ENCODE measurements at places on chromosomes 5 and 9.

GRCh38 chr5:179306191-179307012 lies 38.9 kb downstream of the ADAMTS2 start:
- no peak for DNase-seq

DNA sequence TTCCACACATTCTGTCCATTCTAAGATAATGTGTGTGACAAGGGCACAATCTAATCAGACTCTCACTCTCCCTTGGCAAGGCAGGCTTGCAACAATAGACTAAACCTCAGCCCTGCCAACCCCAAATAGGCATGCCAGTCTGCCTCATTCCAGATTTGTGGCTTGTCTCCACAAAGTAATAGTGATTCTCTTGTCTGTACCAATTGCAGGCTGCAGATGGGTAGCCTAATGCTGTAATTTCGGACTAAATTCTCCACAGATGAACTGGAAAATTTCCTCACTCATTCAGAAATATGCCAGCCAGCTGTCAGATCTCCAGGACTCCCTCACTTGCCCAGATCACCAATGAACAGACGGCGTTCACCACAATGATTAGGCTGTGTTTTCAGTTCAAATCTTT lies 413.6 kb downstream of the ELAVL2 start:
- DNase-seq, result no peak

- peak; percentile 38 for DNase-seq
Observed at GRCh38 chr9:125472926-125473701, 211.5 kb downstream of the GAPVD1 start.

DNA sequence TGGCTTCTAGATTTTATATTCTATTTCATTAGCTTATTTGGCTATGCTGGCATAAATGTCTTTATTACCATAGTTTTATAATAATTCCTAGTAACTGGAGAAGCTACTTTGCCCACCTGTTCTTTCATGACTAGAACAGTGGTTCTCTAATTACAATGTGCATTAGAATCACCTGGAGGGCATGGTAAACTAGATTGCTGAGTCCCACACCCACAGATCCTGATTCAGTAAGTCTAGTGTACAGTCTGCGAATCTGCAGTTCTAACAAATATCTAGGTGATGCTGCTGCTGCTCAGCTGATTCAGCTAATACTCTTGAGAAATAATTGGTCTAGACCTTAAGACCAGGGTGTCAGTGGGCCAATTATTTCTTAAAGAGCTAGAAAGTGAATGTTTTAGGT lies 35.5 kb downstream of the RNF38 start:
- DNase-seq, result no peak

GRCh38 chr9:79769476-79770275 lies 197.9 kb downstream of the TLE4 start:
- no peak for DNase-seq

- DNase-seq, result no peak
Observed at GRCh38 chr5:54471398-54471797, 15.9 kb downstream of the HSPB3 start.

- DNase-seq, result no peak
Observed at GRCh38 chr5:158943569-158943968, 156.1 kb downstream of the EBF1 start.

DNA sequence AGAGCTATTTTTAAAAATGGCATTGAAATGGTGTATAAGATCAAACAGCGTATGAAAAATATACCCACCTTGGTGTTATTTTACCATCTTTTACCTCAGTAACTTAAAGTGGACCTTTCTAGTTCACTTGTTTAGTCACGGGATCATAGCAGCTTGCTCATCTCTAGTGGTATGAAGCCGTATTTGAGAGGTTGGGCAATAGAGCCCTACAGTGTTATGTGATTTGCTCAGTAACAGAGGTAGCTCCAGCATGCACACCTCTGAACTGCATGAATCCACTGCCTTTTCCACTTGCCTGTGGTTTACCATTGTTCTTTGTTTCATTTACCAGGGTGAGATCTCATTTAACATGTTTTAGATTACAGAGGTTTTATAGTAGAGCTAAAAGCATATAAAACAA lies 134.4 kb downstream of the ATG10 start:
- no peak for DNase-seq

GRCh38 chr5:14225173-14225834 lies 82.2 kb downstream of the TRIO start:
- no peak for DNase-seq

GRCh38 chr9:105403552-105404248 lies 44.1 kb upstream of the FSD1L start:
- DNase-seq, result no peak

DNA sequence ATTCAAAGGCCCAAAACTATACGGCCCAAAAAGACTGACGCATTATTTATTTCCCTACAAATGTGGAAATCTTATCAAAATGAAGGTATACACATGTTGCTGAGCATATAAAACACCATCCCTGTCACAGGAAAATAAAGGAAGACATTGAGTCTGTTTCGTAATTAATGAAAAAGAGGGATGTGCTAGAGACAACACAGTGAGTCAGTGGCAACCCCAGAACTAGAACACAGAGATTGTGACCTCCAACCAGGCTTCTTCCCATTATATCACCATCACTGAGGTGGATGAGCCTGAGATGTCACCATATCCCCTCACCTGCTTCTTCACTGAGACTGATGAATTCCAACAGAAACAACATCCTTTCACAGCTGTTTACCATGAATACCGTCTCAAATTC lies 3.8 kb downstream of the NDUFA8 start:
- DNase-seq, result no peak

DNA sequence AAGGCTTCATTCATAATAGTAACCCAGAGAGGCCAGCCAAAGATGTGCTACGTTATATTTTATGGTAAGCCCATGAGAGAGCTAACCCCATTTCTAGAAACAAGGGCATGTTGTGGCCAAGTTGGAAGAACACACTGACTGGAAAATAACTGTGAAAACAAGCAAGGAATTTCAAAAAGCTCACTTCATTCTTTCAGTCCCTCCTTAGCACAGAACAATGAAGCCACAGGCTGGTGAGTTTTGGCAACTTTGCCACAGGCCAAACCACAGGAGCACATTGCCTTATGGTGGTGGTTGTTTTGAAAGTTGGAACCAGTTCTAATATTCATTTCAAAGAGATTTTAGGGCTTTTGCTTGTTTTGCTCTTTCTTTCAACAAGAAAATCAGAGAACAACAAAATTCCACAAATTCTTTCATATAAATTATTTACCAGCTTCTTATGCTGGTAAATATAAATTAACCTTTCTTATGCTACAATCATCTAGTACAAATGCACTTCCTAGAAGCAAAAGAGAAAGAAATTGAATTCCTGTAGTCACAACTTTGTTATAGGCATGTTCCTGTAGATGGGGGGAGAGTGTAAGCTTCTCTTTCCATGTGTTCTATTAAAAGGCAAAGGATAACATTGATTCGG lies 225.4 kb upstream of the RFX3 start:
- no peak for DNase-seq

GRCh38 chr9:94638335-94639060 lies 820 bp downstream of the FBP1 start:
- no peak for DNase-seq

- DNase-seq, result no peak
Observed at GRCh38 chr9:106733828-106734380, 129.1 kb upstream of the ZNF462 start.

- no peak for DNase-seq
Observed at GRCh38 chr9:123697686-123698085, 232.2 kb downstream of the DENND1A start.

- DNase-seq, result no peak
Observed at GRCh38 chr9:132147331-132147730, 14.5 kb upstream of the NTNG2 start.

DNA sequence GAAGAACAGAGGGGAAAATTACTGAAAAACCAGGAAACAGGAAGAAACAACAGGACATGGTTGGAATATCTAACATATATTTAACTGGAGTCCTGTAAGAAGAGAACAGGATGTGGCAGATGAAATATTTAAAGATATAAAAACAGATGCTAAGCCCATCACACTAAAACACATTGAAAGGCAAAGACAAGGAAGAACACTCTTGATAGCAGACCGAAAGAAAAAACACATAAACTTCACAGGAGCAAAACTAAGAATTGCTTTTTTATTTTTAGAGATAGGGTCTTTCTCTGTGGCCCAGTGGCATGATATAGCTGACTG lies 324.4 kb upstream of the ARRDC3 start:
- DNase-seq, result no peak

DNA sequence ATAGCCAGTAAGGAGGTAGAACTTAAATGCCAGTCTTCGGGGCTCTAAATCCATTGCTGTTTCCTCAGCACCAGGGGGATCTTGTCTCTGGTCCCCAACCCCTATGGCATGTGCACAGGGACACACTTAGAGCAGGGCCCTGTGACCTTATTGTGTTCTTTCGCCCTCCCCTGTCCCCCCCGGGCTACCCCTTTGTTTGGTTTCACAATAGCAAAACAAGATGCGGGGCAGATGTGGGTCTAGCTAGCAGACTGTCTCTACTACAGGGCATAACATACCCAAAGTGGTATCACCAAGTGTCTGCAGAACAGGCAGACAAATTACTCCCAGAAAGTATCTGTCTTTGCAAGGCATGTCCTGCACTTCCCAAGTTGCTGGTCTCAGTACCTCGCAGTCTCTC lies 2.1 kb downstream of the FBLL1 start:
- no peak for DNase-seq

- no peak for DNase-seq
Observed at GRCh38 chr9:131717719-131718460, 22.0 kb downstream of the RAPGEF1 start.

DNA sequence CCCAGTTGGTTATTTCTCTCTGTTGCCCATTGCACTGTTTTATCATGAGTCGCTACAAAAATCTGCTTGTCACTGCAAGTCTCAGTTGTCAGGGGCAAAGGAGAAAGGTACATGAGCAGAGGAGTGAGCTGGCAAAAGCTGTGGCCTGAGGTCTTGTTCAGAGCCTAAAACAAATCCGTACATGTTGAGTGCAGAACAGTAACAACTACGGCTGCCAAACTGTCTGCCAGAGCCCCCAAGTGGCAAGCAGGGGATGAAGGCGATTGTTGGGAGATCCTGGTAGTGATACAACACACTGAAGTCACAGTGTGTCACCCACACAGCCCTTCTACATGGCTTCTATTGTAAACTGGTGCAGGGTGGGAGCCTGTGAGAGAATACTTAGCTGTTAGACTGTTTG lies 50.9 kb downstream of the BRINP1 start:
- DNase-seq, result no peak

GRCh38 chr5:66179297-66180051 lies 35.4 kb downstream of the SREK1 start:
- no peak for DNase-seq

DNA sequence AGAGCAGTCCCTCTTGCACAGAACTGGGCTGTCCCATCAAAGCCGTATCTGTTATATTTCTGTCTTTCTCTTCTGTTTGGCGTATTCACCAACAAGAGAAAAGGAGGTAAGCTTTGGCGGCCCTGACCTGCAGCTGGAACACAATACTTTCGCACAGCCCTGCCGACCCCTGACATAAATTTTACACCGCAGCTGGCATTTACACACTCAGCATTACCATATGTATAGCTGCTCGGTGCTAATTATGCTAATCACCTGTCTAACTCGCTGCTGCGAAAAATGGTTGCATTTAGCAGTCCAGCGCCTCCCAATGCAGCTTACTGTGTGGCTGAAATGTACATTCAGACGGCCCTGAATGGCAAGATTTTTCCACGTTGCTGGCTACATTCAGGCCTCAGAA lies 20.8 kb downstream of the PTCH1 start:
- no peak for DNase-seq

DNA sequence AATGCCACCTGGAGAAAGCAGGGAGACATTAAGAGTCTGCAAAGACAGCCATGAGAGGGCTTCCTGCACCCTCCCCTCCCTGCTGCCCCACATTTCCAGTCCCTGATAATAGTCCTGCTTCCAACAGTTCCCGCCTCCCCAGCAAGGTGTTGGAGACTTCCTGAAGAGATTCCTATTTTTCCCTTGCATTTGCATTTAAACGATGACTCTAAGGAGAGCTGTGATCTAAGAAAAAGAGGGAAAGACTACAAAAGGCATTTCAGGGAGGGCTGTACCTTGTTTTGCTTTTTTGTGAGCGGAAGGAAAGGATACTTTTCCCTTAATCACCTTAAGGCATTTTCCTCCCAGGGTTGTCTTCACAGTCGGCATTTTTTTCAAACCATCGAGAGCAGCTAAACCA lies 62.1 kb downstream of the GAS1 start:
- no peak for DNase-seq

DNA sequence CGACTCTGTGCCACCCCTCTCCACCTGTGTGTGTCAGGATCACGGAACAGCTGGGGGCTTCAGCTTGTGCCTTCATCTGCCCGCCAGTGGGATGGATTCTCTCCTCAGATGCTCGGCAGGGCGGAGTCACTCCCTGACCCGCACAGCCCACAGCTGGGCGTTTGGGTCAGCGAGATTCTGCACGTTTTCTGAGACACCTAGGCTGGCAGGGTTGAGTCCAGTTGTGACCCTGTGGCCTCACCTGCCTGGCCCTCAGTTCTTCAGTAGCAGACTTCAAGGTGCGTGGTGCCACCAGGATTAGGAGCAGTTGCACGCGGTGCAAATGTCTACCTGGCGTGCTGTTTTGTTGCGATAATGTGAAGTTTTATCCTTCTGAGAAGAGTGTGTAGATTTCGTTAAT lies 5.0 kb downstream of the NDUFS6 start:
- no peak for DNase-seq

- no peak for DNase-seq
Observed at GRCh38 chr9:15268782-15269181, 38.2 kb downstream of the TTC39B start.

DNA sequence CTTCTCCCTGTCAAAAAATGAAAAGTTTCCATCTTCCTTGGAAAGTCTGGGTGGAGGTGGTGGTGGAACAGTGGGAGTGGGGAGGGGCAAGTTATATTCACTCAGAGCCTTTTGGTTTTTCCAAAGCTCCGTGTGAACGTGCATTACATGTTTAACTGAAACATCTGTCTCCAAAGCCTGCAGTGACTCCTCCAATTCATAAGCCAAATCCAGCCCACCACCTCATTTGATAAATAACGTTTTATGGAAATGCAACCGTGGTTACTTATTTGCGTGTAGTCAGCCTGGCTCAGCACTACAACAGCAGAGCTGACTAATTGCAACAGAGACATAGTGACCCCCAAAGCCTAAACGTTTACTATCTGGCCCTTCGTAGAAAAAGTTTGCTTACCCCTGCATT lies 13.9 kb downstream of the TNFSF8 start:
- DNase-seq, result no peak

- DNase-seq, result no peak
Observed at GRCh38 chr5:160525471-160526261, 104.0 kb downstream of the PTTG1 start.

DNA sequence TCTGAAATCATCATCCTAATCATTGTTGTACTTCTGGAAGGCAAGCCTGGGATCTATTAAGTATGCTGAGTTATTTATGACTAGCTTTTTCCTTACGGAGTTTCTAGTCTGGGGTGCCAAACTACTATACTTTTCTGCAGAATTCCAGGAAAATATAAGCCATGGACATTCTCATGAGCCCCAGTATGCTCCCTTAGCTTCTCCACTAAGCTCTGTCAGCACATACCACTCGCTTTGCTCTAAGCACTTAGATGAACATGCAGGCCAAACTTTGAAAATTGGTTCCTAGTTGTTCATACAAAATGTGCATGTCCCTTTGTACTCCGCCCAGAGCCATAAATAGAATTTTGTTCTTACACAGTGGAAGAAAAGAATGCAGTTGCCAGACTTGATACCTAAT lies 284.6 kb downstream of the ARRDC3 start:
- no peak for DNase-seq
